Renal cortex interstitium (tissue), 15 donors: ENCODE measurements at places on chromosomes 6 and 20.
A peak's percentile ranks its signal among the peaks of the same experiment; 100 is the strongest.

DNA sequence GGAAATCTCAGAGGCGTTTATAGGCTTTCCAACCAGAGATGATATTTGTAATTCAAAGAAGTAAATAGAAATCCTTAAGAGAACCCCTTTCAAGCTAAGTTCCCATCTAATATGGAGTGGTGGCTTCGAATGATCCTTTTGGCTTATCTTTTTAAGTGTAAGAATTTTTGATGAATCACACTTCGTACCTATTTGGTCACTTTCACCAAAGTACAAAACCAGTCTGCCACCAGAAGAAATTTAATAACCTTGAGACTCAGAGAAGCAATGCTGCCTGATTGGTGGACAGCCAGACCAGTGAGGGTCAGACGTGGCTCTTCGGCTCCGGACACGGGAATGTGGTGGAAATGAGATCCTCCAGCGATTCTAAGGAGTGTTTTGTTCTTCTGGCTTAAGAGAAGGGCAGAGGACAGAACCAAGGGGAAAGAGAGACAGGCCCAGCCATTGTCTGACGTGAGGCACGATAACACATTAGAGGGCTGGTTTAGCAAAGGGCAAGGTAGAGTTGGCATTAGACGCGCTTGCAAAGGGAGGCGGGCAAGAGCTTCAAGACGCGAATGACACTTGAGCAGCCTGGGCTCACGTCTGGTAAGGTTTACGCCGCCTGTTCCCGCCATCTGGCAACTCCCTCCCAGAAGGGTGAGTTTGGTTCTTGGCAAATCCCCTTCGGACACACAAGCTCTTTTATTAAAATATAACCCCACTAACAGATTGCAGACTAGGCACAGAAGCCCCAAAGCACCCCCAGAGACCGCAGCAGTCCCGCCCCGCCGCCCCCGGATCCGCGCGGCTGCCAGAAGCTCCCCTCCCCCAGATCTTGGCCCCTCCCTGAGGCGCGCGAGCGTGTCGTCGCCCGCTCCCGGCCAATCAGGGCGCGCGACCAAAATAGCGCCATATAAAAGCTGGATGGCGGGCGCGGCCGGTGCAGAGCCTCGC is 50.0 kb upstream of the EZR start:
- peak; percentile 89 for DNase-seq

DNA sequence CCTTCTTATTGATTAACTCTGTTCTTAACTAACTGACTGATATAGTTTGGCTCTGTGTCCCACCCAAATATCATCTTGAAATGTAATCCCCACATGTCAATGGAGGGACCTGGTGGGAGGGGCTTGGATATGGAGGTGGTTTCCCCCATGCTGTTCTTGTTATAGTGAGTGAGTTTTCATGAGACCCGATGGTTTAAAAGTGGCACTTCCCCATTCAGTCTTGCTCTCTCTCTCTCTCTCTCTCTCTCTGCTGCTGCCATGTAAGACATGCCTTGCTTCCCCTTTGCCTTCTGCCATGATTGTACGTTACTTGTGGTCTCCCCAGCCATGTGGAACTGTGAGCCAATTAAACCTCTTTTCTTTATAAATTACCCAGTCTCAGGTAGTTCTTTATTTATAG is 81.8 kb upstream of the SPACA1 start:
- no peak for DNase-seq

DNA sequence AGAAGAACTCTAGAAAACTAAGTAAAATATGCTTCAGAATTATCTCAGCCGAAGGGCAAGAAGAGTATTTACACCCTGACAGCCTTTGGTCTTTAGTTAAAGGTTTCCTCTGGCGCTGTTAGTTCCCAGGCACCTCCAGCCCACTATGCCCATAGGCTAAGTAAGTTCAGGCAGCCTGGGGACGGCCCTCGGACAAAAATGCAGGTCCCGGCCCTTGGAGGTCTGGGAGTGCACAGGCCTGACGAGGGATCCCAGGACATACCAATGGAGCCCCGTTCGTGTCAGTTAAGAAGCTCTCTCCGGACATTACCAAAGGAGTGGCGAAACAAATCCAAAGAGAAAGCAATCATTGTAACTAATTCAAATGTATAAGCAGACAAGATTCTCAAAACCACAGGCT is 311.8 kb downstream of the CD83 start:
- no peak for DNase-seq

DNA sequence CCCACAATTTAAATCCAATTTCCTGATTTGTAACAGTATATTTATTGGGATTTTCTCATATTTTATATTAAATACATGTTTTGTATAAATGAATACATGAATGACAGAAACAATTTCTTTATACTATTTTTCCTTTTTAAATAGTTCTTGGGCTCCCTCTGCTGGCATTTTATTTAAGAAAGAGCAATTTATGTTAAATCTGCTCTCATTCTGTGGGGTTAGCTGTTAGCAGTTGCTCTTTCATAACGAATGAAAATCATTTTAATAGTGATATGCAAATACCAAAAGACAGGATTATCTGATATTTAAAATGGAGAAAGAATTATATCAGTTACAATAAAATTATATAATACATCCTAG is 118.3 kb downstream of the RALGAPA2 start:
- DNase-seq: no peak

GRCh38 chr20:35992713-35993335 is 24.4 kb downstream of the CNBD2 start:
- peak; percentile 61 for DNase-seq

- no peak for DNase-seq
Observed at GRCh38 chr20:48149902-48150301, 364.6 kb upstream of the SULF2 start.

- no peak for DNase-seq
Observed at GRCh38 chr6:76982476-76983199, 480.7 kb downstream of the HTR1B start.

- DNase-seq: no peak
Observed at GRCh38 chr20:47586649-47587294, 85.1 kb downstream of the NCOA3 start.

DNA sequence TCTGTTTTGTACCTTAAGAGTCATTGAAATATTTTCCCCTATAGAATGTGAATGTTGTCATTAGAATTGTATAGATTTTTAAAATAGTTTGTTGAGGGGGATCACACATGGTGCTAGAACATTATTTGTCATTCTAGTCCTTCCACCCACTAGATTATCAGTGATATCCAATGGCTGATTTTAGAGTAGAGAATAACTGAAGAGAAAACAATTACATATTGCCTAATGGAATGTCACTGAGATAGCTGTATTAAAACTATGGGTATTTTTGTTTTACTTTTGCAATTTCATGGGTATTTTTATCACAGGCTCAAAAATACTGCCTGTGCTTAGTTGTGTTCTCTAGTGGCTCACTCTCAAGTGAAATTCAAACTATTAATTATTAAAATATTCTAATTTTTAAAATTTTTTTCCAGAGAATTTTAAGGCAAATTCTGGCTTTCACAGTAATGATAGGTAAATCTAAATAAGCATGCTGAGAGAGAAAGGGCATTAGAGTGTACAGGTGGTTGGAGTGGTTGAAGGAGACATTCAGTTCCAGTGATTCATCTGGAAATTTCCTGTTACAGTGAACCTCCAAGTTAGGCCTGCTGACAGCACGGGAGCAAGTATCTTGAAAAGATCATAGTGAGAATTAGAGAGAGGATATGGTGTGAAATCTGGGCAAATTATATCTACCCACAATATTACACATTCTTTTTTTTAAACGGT is 399.6 kb downstream of the NKAIN2 start:
- no peak for DNase-seq

- DNase-seq: no peak
Observed at GRCh38 chr6:15335385-15335784, 89.5 kb downstream of the JARID2 start.

GRCh38 chr6:109265530-109265929 is 116.7 kb downstream of the CD164 start:
- DNase-seq: no peak

DNA sequence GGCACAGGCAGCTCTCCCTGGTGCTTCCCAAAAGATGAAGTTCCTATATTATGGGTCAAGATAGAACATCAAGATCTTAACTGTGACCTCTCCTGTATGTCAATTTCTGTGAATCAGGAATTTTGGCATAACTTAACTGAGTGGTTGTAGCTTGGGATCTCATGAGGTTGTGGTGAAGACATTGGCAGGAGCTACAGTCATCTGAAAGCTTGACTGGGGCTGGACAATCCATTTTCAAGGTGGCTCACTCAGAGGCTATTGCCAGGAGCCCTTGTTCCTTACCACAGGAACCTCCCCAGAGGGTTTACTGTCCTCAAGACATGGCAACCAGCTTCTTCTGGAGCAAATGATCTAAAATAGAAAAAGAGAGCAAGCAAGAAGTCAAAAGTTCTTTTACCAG is 252.2 kb downstream of the ADGB start:
- no peak for DNase-seq
